ENCODE measurements at places on chromosomes 16 and 17. TPM values are rescaled to one million over a fixed set of nuclear protein-coding genes. Genes with fewer than 3 reads are reported as not detected.

AKAP10 gene
- polyA plus RNA-seq = 17.7 TPM

PSMD7 gene
- polyA plus RNA-seq = 106 TPM

KCNJ18 gene
- not detected for polyA plus RNA-seq

STAC2 gene
- polyA plus RNA-seq = not detected

TEKT3 gene
- polyA plus RNA-seq = not detected

KIFC3 gene
- polyA plus RNA-seq = not detected

ATAD5 gene
- 1.3 TPM for polyA plus RNA-seq

TP53TG3F gene
- polyA plus RNA-seq = not detected

ENPP7 gene
- polyA plus RNA-seq = not detected

CES4A gene
- 1.6 TPM for polyA plus RNA-seq

All from CD4-positive, CD25-positive, alpha-beta regulatory T cell (primary cell).